Stimulated activated CD4-positive, alpha-beta T cell treated with anti-CD3 and anti-CD28 coated beads, Interleukin-15, amount 100 ng/mL, for 1 hour (primary cell): ENCODE measurements at places on chromosomes 2 and 18.

DNA sequence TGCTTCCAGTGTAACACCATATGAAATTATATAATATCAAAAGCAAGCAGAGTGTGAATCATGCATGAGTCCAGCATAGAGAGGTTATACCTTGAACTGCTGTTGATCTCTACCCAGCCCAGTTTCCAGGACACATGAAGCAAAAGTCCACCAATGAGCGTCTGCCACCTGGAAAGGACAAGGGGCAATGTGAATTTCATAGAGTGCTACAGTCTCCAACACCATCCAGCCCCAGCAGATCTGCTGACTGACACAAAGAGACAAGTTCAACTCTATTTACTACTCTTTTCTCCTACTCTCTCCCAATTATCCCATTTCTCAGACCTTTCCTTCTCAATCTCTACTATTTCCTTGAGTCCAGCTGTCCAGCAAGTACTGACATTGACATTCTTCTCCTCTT lies 31.8 kb upstream of the RIOK3 start:
- DNase-seq, result no peak

- no peak for DNase-seq
Observed at GRCh38 chr2:17441790-17442189, 76.5 kb downstream of the RAD51AP2 start.

DNA sequence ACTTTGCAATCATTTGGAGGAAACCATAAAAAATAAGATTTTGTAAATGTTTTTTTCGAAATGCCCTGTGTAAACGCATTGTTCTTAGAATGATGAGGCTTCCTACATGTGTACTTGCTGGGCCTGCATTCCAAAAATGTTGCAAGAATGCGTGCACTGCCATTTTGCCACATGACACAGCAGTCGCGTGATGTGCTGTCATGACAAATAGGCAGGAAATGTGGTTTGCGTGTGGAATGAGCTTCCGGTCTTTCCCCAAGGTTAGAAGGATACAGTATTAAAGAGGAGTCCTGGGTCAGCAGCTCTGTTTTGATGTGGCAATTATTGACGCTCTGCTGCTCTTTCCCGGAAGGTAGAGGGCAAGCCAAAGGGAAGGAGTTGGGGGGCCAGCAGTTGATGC lies 18.1 kb upstream of the SERPINB2 start:
- no peak for DNase-seq

GRCh38 chr2:143165291-143165690 lies 36.1 kb downstream of the ARHGAP15 start:
- no peak for DNase-seq

DNA sequence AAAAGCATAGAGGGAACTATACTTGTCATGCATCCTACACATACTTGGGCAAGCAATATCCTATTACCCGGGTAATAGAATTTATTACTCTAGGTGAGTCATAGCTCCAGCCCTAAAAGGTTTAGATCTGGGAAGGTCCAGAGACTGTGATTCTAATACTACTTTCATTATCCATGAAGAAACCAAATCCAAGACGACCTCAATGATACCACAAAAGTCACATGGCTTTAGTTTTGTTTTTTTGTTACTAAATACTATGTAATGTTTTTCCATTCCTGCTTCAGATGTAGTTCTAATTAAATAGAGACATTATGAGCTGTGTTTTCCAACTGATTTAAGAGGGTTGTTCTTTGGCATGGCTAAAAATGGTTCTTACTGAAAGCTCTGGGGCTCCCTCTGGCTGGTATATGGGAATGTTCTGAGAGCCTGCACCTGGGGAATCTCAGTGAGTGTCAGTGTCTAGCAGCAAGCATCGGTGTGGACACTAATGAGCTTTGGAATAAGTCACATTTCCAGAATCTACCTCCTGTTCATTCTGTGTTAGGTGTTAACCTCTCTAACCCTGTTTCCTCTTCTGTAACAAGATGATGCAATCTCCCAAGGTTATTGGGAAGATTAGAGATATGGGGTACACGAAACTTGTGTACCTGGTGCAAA lies 20.5 kb upstream of the IL1RL2 start:
- no peak for DNase-seq

GRCh38 chr2:50343150-50343830 lies 688.6 kb downstream of the NRXN1 start:
- DNase-seq, result no peak

GRCh38 chr18:70004696-70005095 lies 57.0 kb upstream of the CD226 start:
- no peak for DNase-seq

GRCh38 chr2:127017548-127017947 lies 89.4 kb downstream of the BIN1 start:
- no peak for DNase-seq

DNA sequence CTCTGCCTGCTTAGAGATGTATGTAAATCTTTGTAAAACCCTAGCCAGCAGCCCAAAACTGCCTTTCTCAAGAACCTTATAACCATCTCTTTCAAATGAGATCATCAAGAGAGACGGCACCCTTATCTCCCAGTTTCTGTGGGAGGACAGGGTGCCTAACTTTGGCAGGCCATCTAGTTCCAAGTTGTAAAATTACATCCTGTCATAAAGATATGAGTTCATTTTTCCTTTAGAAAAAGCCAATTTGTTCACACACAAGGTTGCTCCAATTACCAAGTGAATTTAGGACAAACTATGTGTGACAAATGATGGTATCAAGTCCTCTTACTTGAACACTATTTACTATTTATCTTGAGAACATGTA lies 65.3 kb downstream of the MEMO1 start:
- DNase-seq, result no peak

DNA sequence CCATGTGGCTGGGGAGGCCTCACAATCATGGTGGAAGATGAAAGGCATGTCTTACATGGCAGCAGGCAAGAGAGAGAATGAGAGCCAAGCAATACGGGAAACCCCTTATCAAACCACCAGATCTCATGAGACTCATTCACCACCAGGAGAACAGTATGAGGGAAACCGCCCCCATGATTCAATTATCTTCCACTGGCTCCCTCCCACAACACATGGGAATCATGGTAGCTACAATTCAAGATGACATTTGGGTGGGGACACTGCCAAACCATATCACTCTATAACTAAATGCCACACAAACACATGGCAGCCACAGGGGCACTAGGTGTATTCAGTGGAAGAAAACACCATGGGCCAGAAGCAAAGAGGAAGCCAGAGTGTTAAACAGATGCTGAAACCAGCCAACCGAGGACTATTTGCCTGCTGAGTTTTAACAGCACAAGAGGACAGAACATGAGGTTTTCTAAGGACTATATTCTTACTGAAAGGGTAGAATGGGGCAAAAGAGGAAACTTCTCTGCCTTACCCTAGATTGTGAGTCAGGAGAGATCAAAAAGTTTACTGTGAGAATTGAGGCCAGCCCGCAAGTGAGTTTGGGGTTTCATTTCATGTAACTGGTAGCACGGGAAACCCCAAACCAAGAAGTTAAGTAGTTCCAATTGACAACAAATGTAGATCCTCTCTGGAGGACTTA lies 49.2 kb downstream of the SIGLEC15 start:
- no peak for DNase-seq

DNA sequence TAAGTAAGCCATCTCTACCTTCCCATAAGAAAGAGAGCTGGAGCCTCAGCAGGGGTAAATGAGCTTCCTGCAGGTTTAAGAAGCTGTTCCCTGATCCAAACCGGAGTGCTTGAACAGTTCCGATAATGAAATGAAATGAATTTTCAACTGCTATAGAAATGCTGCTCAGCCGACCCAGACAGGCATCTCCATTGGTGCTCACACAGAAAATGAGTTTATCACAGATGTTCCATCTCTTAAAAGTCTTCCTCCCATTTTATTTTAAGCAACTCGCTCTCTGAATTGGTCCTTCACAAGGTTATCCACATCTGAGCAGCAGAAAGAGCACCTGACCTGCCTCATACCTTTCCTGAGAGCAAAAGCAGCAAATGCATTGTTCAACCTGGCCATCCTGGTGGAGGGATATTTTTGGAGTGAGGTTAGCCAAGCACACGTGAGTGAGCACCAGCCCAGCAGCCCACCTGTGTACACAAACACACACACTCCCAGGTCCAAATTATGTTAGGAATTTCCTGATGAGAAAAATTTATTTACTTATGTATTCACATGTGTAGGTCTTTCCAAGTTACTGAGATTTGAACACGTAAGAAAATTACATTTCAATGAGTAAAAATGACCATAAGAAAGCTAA lies 42.2 kb upstream of the CCDC68 start:
- no peak for DNase-seq

DNA sequence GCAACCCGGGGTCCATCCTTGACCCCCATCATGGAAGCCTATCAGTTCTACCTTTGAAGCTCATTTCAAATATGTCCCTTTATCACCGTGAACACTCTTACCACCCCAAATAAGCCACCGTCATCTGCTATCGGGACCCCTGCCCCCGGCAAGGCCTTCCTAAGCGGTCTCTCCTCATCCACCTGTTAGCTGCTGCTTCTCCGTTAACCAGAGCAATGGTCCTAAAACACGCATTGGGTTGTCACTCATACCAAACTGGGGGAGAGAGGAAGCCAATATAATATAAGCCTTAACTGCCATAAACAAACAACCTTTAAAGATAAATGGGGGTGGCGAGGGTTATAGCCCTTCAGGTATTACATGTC lies 680 bp downstream of the ASNSD1 start:
- DNase-seq, result no peak

DNA sequence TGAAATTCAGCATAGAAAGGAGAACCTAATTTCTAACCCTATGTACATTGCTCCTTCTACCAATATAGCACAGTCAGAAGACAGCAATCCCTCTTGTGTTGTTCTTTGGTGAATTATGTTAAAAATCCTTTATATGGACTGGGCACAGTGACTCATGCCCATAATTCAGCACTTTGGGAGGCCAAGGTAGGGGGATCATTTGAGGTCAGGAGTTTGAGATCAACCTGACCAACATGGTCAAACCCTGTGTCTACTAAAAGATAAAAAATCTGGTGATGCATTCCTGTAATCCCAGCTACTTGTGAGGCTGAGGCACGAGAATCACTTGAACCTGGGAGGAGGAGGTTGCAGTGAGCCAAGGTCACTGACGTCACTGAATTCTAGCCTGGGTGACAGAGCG lies 195.6 kb downstream of the TMX3 start:
- DNase-seq, result no peak

DNA sequence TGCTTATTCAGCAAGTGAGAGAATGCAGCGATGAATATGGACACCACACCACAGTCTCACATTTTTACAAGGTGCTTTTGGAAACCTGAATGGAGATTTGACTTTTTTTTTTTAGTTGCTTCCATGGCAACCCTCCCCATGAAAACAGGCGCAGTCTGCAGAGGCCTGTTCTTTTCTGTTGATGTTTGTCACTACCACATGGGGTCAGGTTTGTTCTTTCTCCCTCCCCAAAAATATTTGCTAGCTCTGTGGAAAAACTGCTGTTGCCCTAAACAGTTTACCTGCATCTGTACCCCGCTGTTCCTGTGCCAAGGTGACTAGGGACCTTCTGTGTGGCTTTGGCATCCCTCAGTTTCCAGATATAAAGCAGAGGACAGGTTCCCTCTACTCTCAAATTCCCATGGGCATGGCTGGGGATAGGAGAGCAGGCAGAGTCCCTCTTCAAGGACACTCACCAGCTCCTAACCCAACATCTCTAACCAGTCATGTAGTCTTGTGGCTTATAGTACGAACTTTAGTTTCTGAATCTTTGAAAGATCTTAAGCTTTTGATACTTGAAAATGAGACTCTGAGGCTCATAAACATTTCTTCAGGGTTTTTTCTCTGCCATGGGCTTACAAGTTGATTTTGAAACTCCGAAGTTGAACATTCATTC lies 14.7 kb upstream of the MAPRE2 start:
- no peak for DNase-seq

GRCh38 chr2:112721819-112722522 lies 1.2 kb downstream of the NT5DC4 start:
- DNase-seq, result no peak

DNA sequence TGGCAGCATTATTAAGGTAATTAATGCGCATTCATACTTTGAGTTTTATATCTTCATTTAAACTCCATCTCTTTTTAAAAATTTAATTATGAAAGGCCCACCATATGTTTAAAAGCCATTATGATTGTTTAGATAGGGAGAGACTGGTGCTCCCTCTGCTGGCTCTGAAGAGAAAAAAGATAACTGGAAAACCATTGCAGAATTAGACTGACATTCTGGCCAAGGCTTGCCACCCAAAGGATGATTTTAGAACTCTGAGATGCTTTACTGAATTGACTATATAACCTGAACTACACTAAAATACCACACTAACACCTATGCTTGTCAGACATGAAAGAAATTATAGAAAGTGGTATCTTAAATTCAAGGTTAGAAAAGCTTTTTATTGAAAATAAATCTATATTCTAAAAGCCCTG lies 127.6 kb upstream of the SPOPL start:
- no peak for DNase-seq

DNA sequence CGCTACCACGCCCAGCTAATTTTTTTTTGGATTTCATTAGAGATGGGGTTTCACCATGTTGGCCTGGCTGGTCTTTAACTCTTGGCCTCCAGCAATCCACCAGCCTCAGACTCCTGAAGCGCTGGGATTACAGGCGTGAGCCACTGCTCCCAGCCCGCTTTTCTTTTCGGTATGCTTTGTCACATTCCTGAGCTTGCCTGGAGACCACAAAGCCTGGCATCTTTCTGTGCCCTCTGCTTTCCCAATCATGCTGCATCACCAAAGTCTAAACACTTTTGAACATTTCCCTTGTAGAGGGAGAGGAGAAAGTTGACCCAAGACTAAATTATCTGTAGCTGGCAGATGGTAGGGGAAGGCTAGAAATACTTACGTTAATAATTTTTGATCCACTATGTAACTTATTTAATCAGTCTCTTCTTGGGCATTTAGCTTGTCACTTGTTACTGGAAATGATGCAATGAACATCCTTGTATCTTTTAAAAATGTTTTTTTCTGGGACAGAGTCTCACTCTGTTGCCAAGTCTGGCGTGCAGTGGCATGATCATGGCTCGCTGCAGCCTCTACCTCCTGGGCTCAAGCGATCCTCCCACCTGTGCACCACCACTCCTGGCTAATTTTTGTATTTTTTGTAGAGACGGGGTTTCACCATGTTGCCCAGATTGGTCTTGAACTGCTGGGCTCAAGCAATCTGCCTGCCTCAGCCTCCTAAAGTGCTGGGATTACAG lies 2.7 kb upstream of the NPC1 start:
- no peak for DNase-seq

GRCh38 chr18:8471372-8471771 lies 137.9 kb upstream of the RAB12 start:
- DNase-seq, result no peak

DNA sequence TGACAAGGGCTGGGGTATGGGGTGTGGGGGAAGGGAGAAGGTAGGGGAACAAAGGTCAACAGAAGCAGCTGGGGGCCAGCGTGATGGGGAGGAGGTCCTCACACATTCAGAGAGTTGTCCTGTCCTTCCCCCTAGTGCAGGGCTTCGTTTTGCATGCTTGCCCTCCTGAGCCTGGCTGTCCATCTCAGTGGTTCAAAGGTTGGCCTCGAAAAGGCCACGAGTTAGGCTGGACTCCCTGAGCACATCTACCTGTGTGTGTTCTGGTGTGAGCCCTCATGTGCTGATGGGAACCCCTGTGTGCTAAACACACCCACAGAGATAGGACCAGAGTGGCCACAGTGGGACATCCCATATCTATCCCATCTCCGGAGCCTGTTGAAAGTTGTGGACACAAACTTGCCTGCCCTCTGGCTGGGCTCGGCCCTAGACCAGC lies 51.9 kb downstream of the EPAS1 start:
- no peak for DNase-seq

GRCh38 chr18:77121523-77121922 lies 11.1 kb downstream of the MBP start:
- DNase-seq, result no peak

GRCh38 chr2:105129722-105130232 lies 91.9 kb downstream of the MRPS9 start:
- no peak for DNase-seq

- no peak for DNase-seq
Observed at GRCh38 chr2:134852518-134852917, 14.1 kb downstream of the ACMSD start.
